ENCODE measurements at places on chromosomes 1 and 21.

DNA sequence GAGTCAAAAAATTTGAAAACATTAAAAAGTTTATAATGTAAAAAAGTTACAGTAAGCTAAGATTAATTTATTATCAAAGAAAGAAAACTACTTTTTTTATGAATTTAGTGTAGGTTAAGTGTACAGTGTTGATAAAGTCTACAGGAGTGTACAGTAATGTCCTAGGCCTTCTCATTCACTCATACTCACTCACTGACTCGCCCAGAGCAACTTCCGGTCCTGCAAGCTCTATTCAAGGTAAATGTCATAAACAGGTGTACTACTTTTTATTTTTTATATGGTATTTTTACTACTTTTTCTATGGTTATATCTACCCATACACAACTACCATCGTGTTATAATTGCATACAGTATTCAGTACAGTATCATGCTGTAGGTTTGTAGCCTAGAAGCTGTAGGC is 49.6 kb downstream of the TBX19 start:
- DNase-seq, result no peak

DNA sequence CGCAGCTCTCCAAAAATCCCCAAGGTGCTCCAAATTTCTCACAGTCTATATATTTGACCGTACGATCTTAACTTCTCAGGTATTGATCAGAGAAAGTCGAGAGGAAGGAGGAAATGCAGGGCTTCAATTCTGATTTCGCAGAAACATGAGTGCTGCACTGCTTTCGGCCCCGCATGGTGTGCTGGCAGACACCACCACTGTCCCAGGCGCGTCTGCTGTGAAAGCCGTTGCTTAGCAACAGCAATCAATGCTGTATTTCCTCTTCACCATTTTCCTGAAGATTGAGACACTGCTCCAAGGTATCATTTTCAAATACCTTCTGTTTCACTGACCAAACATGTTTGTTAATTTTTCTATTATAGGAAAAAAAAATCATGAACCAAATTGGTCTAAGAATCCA is 296.3 kb downstream of the SMYD3 start:
- DNase-seq, result no peak

- DNase-seq, result no peak
Measured at GRCh38 chr1:171014880-171015279, 75.8 kb upstream of the FMO3 start.

- no peak for DNase-seq
Measured at GRCh38 chr1:161838362-161838761, 72.2 kb downstream of the ATF6 start.
